ENCODE measurements at places on chromosomes 2 and 18.

- DNase-seq, result no peak
These were observed 17.5 kb downstream of the SERTAD2 start for GRCh38 chr2:64635976-64636911.

DNA sequence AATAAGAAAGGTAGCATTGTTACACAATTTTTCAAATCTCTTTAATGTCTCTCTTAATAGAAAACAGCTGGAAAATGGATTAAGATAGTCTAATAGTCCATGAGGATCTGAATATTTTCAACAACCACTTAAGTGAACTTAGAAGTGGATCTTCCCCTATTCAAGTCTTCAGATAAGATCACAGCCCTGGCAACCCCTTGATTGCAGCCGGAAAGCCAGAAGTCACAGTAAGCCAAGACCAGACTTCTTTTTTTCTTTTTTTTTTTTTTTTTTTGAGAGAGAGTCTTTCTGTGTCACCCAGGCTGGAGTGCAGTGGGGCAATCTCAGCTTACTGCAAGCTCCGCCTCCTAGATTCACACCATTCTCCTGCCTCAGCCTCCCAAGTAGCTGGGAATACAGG is 18.6 kb upstream of the ZC3H15 start:
- no peak for DNase-seq

GRCh38 chr2:241873081-241873802 is 3.7 kb downstream of the RTP5 start:
- no peak for DNase-seq

DNA sequence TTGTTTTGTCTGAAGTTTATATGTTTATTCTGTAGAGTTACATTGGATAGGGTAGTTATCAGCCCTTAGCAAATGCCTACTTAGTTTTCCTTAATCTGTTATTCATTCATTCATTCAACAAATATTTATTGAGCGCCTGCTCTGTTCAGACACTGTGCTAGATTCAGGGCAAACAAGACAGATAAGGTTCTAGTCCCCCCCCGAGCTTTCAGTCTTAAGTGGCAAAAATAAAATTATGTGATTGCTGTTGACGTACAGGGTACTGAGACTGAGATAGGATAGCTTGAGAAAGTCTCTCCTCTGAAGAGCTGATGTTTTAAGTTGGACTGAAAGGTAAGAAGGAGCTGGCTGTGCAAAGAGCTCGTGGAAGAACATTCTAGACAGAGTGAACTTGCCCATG is 58.7 kb downstream of the CRIM1 start:
- no peak for DNase-seq

- no peak for DNase-seq
These were observed 391.5 kb upstream of the VWC2L start for GRCh38 chr2:214019229-214019972.

DNA sequence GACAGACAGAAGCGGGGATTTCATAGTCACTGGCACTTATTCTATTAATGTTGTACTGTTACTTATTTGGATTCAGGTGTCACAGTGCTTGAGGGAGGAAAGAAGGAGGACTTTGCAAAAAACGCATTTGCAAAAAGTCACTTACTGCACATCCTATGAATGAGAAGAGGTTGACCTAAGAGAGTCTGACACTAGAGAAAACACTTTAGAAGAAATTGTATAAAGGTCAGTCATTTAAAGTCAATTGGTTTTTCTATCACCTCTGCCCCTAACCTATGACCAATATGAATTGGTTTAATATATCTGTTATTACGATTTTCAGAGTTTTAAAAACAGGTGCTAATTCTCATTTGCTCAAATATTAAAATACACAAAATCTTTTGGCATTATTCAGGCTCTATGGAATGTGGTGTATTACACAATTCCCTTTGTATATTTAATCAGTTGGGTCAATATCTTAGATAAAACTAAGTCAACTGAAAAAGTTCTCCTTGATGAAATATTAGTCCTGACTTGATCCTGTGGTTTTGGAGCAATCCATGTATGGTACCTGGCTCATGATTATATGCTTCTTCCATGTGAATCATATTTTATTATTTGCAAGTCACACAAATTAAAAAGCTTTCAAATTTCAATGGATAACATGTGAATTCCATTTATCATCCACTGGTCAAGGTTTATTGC is 157.4 kb downstream of the CDH2 start:
- no peak for DNase-seq

DNA sequence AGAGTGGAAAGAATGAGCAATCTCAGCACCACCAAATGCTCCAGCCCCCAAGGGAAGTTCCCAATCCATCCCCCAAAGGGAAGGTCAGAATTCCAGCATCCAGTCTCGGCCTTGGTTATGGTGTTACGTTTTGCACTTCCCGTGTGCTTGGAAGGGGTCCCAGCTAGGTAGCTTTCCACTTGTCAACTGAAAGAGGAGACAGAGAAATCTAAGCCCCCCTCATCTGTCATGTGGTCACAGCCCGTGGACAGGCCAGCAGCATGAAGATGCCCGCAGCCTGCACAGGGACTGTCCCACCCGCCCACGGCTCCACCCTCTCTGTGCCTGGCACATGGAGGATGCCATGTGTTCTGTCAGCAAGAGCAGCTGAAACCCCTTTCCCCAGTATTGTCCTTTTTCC is 32.1 kb downstream of the RHOB start:
- no peak for DNase-seq

DNA sequence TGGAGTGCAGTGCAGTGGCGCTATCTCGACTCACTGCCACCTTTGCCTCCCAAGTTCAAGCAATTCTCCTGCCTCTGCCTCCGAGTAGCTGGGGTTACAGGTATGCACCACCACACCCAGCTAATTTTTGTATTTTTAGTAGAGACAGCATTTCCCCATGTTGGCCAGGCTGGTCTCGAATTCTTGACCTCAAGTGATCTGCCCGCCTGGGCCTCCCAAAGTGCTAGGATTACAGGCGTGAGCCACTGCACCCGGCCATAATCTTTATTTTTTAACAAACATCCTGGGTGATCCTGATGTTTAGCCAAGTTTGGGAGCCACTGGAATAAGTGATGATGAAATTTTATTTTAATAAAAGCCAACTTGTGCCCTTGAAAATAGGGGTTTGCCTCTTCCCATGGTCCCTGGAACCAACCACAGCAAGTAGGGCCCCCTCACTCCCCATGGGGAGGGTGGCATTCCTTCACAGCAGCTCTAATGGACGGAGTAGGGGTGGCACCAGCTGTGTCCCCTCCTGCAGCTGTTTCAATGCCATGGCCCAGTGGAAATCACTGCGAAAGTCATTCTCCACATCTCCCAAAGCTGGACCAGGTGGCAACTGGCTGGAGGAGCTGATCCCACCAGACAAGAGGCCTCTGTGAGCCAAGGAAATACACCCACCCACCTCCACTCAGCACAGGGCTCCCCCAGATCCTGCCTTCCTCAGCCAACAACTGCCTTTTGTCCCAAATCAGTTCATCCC is 194.8 kb downstream of the ZFP36L2 start:
- DNase-seq, result no peak

GRCh38 chr2:51013933-51014526 is 17.9 kb downstream of the NRXN1 start:
- DNase-seq, result no peak

DNA sequence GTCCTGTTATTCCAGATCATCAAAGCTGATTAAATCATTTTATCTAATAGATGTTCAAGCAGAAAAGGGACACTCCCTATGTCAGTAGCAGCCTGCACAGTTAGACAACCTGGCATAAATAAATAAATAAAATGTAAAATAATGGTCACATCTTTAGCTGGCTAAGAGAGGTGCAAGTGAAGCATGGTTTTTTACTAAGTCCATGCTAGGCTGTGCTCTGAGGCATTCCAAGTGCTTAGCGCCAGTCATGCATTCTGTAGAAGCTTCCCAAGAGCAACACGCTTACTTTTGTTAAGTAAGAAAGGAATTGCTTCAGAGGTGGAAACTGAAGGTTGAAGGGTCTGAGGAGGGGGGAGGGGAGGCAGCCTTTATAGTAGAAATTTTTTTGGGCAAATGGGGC is 351.2 kb downstream of the CDH2 start:
- DNase-seq, result no peak

DNA sequence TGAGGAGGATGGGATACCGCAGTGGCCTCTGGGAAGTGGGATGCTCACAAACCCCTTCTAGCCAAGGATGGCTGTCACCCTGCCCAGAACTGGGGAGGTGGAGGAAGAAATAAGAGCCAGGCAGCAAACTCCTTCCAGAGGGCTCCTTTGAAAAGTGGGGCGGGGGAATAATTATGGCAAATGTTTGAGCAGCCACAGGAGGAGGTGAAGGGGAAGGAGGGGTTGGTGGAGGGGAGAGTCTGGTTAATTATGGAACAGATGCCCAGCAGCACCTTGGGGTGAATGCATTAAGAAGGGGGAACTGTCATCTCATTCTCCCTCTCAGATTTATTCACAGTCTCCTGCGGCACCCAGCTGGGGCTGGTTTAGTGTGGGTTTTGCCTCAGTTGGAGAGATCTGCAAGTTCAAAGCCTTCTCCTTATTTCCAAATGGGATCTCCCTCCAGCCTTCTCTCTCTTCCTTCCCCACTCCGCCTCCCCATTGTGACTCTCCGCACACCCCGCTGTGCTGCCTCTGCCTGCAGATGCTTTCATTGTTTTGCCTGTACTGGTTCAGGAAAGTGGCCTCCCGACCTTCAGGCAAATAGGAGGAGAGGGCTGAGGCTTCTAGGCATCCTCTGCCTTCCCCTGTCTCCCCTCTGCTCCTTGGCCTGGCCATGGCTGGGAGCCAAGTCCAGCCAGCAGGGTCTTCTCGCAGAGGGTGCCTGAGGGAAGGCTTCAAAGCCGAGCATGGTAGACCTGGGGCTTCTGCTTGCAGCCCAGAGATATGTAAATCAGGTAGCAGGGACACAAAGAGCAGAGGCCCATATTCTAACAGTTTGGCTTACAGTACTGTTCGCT is 457.2 kb upstream of the MEX3C start:
- peak; percentile 20 for DNase-seq

GRCh38 chr2:124180635-124181034 is 155.5 kb downstream of the CNTNAP5 start:
- DNase-seq, result no peak

GRCh38 chr2:189798312-189799029 is 14.2 kb downstream of the PMS1 start:
- DNase-seq, result no peak

GRCh38 chr2:11764359-11764758 is 17.9 kb downstream of the LPIN1 start:
- DNase-seq, result no peak

- no peak for DNase-seq
These were observed 9.4 kb downstream of the MAP3K19 start for GRCh38 chr2:135037831-135038230.

DNA sequence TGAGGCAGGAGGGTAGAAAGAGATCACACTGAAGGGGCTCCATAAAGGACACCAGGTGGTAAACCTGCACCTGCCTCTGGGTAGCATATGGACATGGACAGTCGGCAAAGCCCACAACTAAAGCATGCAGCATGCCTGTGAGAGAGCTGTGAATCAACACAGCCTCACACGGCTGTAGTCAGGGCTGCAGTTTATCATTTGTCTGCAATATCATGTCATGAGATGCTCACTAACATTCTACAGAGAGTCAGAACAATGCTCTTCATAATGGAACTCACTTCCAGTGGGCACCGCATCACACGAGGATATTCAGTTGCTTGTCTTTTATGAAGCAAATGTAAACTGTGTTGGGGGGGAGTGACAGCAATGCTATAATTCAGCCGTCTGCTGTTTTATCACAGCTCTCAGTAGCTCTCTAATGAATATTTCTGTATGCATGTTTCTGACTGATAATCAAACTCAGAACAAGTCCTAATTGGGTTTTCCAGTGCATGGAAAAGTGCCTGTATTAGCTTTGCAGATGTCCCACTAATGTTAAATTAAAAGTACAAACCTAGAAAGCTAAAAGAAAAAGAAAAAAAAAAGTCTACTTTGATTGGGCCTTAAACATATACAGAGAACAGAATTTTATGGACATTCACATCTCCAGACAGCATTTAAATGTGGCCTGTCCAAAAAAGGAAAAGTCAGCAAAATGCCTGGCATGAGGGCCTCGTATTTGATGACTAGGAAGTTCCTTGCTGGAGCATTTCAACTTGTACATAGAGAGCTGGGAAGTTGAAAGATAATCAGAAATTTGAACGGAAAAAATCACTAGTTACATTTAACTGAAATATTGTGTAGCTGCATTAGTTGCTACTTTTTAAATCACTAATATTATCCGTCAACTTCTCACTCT is 406.1 kb upstream of the SOX11 start:
- DNase-seq, result no peak

DNA sequence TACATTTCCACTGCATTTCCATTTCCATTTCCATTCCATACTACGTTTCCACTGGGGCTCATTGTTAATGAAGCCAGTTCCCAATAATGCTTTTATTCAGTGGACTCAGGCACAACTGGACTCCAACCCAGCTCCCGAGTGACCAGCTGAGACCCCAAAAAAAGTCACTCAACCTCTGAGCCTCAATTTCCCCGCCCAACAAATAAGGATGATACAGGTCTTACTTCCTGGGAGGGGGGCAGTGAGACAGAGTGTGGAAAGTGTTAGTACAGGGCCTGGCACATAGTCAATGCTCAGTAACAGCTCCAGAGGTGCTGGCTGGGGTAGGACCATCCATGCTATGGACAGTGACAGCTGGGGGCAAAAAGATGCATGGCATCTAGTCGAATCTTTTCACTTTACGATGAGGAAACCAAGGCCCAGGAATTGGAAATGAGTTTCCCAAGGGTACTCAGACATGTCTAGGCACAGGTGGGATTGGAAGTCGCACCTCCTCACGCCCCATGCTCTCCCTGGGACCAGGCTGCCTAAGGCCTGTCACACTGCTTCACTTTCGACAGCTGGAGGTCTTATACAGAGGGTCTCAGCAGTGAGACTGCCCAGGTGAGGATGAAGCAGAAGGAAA is 226.5 kb downstream of the ANAPC1 start:
- no peak for DNase-seq

DNA sequence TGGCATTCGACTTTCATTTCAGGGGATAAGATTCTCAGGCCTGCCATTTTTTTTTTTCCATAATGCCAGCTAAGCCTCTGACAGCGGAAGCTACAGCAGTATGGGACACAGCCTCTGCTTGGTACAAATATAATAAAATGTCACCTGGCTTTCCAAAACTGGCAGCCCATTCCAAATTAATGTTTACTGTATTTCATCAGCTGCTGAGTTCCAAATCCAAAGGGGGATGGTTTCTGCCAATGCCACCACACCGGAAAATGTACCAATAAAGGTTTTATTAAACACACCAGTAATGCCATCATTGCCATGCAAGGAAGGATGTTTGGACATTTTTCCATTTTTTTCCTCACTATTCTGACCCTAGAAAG is 275.8 kb upstream of the CCDC68 start:
- no peak for DNase-seq

- DNase-seq, result no peak
These were observed 782.5 kb upstream of the HS6ST1 start for GRCh38 chr2:129101186-129101585.

DNA sequence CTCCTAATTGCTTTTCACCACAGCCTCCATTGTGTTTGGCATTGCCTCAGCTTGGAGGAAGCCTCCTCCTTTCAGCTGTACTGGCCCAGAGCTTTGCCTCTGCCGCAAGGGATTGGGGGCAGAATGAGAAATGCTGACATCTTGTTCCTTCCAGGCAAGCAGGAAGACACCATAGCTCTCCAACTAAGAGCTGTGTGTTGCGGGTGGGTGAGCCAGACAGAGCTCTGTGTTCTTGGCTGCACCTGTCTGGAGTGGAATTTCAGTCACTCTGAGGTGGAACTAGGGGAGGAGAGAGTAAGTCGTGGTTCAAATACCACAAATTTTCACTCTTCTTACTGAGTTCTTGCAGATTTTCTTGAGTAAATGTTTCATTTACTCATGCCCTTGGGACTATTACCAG is 36.6 kb upstream of the KCNF1 start:
- no peak for DNase-seq

- no peak for DNase-seq
These were observed 50.8 kb upstream of the CTAGE1 start for GRCh38 chr18:22468554-22468891.

GRCh38 chr18:59695551-59695950 is 1.7 kb downstream of the CCBE1 start:
- no peak for DNase-seq

Data from glutamatergic neuron (in vitro differentiated cells).